Stimulated activated naive CD8-positive, alpha-beta T cell treated with anti-CD3 and anti-CD28 coated beads, Interleukin-15, Interleukin-2, amounts not matched to agents 100 U/mL and 50 U/mL, for 24 hours (primary cell): ENCODE measurements at places on chromosomes 16 and 17.

DNA sequence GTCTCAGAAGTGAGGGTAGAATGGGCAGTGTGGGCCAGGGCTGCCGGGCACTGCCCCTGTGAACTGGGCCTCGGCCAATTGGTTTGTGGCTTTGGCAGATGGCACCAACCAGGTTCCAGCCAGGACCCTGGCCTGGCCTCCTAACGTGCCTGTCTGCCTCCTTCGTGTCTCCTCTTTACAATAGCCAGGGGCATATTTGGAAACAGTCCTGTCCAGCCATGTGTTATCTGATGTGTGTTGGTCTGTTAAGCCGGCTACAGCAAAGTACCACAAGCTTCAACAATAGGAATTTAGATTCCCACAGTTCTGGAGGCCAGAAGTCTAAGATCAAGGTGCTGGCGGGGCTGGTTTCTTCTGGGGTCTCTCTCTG, 14.6 kb downstream of the CRISPLD2 start:
- no peak for DNase-seq

GRCh38 chr17:6789146-6789545, 13.1 kb downstream of the FBXO39 start:
- no peak for DNase-seq

DNA sequence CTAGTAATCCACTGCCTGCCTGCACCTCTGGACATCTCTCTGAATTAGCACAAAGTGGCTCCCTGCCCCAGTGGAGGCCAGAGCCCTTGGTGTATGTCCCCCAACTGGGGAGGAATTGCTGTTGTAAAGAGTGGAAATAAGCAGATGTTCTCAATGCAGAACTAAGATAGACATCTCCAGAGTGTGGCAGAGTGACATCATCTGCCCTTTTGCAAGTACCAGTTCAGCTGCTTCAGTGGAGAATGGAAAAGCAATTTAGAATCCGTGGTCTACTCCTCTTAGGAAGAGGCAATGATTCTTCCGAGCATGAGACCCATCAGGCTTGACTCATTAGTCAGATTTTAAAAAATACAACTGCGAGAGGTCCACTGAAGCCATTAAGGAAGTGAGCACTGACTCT, 1512.0 kb upstream of the GOT2 start:
- no peak for DNase-seq

GRCh38 chr16:31393056-31393455, at the start of gene ITGAD:
Gene ITGAD, plus strand, starts transcription at chr16:31393335. Its CDS starts 26 bp downstream, at chr16:31393361.
- DNase-seq: no peak

GRCh38 chr17:42411361-42411760, 11.7 kb downstream of the CAVIN1 start:
- no peak for DNase-seq

DNA sequence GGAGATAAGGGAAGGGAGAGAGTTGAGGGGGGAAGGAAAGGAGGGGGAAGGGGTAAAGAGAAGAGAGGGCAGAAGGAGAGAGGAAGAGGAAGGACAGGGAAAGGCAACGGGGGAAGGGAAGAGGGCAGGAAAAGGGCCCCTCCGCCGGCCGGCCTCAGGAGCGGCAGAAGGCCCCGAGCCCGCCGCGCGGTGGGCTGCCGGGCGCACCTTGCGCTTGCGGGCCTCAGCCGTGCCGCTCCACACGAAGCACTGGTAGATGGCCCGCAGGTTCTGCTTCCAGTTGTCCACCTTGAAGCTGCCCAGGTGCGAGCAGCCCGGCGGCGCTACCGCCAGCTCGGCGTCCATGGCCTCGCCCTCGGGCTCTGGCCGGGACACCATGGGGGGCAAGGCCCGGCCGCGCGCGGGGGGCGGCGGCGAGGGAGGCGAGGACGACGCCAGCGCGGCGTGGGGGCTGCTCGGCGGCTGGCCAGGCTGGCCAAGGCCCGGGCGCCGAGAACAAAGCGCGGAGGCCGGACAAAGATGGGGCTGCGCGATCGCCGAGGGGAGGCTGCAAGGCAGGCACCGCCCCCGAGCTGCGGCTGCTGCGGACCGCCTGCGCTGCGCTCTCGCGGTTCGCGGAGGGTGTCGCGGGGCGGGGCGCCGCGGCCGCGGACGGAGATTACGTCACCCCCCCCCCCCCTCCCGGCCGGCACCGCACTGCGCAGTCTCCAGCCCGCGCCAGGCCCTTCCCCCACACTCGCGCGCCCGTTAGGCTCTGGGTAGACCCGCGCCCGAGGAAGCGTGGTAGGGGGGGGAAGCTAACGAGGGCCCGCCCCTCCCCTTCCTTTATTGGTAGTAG, at the start of gene USP22:
TSS of gene USP22 (minus strand) at position 554 of the 838 bp plus-strand sequence. CDS start at position 378, 176 bp downstream.
- peak; percentile 95 for DNase-seq

GRCh38 chr17:81984773-81985410, 7.5 kb downstream of the ASPSCR1 start:
- no peak for DNase-seq

DNA sequence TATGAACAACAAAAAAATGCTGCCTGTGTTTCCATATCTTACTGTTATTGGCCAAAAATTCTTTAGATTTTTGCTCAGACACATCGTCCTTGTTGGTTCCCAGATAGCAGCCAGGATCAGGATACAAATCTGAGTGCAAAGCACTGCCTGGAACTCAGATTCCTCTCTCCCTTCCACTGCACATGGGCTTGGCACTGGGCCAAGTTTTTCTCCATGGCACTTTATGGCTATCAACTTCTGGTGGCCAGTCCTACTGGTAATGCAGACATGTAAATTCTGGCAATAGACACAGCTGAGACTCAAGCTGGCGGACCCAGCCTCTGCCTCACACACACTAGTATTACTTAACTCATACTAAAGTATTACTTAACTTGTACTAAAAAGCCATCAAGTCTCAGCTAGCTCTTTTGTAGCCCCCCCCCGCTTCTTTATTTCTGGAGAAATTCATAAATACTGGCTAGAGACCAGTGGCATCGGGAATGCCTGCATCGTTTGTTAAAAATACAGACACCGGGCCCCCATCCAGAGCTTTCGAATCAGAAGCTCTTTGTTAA, 181.2 kb upstream of the COX10 start:
- no peak for DNase-seq

DNA sequence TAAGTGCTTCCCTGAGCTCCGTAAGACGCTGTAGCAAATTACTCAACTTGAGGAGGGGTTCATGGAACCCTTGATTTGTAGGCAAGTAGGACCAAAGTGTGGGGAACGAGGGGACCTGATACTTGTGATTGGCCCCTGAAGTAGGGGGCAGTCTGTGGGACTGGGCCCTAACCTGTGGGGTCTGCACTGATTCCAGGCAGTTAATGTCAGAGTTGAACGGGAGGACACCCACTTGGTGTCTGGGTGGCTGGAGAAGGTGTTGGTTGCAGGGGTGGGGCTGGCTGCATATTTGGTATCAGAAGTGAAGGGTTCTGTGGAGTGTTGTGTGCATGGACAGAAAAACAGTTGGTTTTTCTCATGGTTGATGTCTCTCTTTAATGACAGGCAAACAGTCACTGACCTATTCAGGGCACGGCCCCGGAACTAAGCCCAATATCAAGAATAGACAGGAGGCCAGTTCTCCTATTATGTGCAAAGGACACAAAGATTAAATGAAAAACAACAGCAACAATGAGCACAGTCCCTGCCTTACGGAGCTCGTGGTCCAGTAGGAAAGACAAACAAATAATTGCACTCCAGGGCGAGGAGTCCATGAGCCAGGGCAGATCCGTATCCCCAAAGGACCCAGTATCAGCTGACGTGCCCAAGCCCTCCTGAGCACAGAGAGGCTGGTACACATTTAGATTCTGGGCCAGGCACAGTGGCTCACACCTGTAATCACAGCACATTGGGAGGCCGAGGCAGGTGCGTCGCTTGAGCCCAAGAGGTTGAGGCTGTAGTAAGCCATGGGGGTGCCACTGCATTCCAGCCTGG, 19.2 kb downstream of the MXRA7 start:
- no peak for DNase-seq

GRCh38 chr17:36600936-36601302, 464 bp upstream of the MRM1 start:
- no peak for DNase-seq

DNA sequence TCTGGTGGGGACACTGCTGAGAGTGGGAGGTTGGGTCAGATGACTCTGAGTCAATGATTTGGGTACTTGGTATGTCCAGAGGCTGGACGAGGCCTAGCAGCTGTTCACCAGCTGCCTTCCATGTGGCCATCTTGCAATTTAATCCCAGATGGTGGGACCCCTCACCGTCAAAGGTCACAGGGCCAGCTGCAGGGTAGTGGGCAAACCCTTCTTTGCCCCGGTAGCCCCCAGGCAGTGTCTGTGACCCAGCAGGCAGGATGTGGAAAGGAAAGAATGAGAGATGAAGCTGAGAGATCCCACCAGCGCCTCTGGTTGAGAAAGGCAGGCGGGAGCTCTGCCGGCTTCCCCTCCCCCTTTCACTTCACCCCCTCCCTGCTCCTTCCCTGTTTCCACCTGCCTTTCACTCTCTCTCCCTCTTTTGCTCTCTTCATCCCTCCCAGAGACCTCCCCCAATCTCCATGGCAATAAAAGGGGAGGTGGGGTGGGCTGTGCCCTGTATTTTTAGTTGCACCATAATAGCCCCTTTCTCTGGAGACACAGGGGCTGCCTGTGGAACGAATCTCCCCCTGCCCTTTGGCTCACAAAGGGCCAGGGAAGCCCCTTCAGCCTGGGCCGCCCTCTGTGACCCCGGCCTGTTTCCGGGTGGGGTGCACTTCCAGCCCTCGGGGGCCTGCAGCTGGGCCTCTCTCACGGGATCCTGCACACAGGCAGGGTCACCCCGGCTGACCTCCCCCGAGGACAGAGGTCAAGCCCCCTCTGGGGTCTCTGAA, 20.2 kb downstream of the CDK5RAP3 start:
- no peak for DNase-seq

DNA sequence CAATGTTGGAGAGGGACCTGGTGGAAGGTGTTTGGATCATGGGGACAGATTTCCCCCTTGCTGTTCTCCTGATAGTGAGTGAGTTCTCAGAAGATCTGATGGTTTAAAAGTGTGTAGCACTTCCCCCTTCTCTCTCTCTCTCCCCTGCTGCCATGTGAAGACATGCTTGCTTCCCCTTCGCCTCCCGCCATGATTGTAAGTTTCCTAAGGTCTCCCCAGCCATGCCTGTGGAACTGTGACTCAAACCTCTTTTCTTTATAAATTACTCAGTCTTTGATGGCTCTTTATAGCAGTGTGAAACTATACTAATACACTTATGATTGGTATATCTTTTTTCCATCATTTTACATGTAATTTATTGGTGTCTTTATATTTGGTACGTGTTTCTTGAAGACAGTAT, 13.4 kb downstream of the ADGRG5 start:
- DNase-seq: no peak

GRCh38 chr17:16906680-16907079, 65.2 kb downstream of the TNFRSF13B start:
- DNase-seq: no peak

DNA sequence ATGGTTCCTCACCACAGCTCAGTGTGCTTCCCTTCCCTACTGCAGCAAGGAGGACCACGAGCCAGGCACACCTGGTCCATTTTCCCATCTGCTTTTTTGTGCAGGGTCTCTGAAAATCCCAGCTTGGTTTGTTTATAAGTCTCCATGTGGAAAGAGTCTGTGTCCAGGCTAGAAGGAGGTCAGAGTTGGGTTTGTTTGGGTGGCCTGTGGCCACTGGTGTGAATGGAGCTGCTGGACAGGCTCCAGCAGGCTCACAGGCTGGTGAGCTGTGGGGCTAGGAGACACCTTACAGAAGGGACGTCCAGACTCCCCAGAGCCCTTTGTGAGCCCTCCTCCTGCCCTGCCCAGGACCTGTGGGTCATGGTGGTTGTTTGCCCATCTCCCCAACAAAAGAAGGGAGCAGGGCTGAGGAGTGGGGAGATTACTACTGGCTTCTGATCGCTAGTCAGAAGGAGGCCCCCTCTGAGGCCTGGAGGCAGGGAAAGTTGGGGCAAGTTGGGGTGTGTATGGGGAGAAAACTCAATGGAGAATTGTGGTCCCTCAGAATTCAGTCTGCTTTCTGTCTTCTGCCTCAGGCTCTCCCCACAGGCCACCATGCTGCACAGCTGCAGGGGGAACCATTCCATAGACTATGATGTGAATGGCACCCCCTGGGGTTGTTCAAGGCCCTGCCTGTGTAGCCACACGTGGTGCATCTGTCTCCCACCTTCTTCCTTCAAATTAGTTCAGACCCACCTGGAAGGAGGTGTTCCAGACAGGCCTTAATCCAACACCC, 4.1 kb downstream of the RARA start:
- no peak for DNase-seq

DNA sequence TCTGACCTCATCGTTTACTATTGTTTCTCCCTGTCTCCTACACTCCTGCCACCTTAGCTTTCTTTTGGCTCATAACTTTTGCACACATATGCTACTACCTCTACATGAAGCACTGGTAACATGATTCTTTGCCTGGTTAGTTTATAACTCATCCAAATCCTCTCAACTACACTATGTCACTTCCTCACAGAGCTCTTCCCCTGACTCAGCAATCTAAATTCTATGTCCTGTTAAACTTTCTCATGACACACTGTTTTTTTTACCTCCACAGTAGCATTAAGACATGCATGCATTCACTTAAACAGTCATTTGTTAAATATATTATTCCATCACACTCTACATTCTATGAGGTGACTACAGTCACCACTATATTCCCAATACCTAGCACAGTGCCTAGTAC, 19.7 kb downstream of the APPBP2 start:
- DNase-seq: no peak

DNA sequence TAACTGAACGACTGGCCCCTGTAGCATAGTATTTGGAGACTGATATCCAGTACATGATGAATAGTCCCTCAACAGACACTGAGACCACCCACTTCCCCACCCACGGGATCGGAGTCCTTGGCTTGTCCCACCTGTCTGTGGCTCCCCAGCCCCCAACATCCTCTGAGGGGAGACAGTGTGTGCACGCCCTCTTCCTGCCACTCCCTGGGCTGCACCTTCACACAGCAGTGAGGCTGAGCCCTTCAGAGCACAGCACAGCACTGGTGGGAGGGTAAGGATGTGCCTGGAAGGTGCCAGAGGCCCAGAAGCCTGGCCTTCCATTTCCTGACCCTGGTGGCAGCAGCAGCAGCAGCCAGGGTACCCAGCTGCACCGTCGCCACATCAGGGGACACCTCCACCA, 11.0 kb downstream of the DNASE1 start:
- DNase-seq: no peak

DNA sequence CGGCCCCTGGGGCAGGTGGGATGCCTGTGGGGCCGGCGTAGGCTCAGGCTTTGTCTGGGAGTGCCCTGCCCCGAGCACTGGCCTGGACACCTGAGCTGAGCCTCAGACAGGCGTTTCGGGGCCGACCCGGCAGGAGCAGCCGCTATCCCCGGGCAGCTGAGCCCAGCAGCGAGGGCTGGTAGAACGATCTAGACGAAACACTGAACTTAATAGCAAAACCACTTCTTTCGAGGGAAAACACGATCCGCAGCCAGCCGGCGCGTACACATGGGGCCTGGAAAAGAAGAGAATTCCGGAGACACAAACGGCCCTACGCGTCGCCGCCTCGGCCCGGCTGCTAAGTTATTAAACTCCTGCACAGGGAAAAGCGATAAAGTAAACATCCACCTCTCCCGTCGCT, 22.0 kb upstream of the SSTR5 start:
- no peak for DNase-seq

DNA sequence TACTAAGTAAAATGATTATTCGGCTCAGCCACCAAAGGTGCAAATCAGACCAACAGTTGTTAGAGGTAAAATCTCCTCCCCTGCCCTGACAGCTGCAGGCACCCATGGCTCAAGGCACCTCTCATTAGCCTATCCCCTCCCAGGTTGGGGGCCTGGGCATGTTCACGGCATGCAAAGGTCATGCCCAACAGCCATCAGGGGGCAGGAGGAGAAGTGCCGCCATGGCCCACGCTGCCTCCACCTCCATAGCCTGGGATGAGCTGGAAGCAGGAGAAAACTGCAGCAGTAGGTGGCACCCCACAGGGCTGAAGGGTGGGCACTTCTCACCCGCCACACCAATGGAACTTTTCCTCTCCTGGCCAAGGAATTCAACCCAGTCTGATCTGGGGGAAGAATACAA, 146.4 kb upstream of the COX10 start:
- no peak for DNase-seq
